ENCODE measurements at places on chromosomes 12 and 14. TPM values are rescaled to one million over a fixed set of nuclear protein-coding genes. Genes with fewer than 3 reads are reported as not detected.

The SLC38A6 gene
- total RNA-seq = 10.1 TPM

The TMTC2 gene
- total RNA-seq = 5.1 TPM

The SLC17A8 gene
- total RNA-seq = 3.0 TPM

The ATP5F1B gene
- total RNA-seq = 680 TPM

The EML1 gene
- 2.7 TPM for total RNA-seq

The NTF3 gene
- total RNA-seq = 0.61 TPM

The PZP gene
- total RNA-seq = 0.14 TPM

The RASSF9 gene
- 1.2 TPM for total RNA-seq

The GUCY2C gene
- total RNA-seq = under 0.01 TPM

DNA sequence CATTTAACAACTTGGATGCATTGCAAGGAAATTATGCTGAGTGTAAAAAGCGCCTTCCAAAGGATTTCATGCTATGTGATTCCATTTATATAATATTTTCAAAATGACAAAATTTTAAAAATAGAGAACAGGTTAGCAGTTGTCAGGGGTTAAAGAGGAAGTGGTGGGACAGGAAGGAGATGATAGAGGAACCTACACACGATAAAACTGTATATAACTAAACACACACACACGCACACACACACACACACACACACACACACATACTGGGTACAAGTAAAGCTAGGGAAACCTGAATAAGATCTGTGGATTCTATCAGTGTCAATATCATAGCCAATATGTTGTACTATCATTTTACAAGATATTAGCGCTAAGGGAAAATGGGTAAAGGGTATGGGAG lies 17.2 kb downstream of the TTC9 start:
- H3K27me3 ChIP-seq = no peaks in the 10 kb centered on the region
- no peaks in the 10 kb centered on the region for H3K36me3 ChIP-seq
- no peak for DNase-seq

DNA sequence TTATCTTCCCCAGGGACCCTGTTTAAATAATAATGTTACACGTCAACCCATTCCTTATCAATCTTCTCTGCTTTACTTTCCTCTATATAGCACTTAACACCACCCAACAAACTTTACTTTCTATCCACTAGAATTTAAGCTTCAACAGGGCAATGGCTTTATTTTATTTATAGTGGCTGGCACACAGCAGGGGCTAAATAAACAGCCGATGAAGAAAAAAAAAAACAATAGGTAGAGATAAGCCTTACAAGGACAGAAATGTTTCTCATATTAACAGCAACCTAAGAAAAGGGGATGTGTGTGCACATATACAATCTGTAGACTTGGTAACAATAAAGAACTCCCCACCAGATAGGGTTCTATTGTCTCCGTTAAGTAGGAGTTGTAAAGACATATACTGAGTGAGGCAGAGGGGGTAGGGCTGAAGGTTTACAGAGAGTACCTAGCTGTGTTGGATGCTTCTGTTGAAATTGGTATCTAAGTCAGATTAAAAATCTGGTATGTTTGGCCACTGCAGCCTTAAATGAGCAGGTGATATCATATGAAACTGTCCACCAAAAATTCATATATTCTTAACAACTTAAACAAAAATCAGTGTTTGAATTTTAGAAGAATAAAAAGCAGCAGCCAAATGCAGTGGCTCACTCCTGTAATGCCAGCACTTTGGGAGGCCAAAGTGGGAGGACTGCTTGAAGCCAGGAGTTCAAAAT lies 24.7 kb upstream of the AP4S1 start:
- H3K4me3 ChIP-seq = no peak overlapping the region
- peaks cover 2% of the 10 kb centered on the region for H3K36me3 ChIP-seq
- no peak for DNase-seq
- no peak overlapping the region for H3K27ac ChIP-seq

- DNase-seq = no peak
- no peaks in the 10 kb centered on the region for H3K27me3 ChIP-seq
- H3K4me3 ChIP-seq = no peak within 1 kb of the TSS
- no peaks in the 10 kb centered on the region for H3K36me3 ChIP-seq
- no peaks in the 10 kb centered on the region for H3K4me1 ChIP-seq
- H3K27ac ChIP-seq = no peak within 1 kb of the TSS
Measured at GRCh38 chr12:91111366-91112325, at the start of gene LUM. Gene LUM, minus strand, starts transcription at chr12:91111494. Its CDS starts 2,515 bp downstream, at chr12:91108979.

DNA sequence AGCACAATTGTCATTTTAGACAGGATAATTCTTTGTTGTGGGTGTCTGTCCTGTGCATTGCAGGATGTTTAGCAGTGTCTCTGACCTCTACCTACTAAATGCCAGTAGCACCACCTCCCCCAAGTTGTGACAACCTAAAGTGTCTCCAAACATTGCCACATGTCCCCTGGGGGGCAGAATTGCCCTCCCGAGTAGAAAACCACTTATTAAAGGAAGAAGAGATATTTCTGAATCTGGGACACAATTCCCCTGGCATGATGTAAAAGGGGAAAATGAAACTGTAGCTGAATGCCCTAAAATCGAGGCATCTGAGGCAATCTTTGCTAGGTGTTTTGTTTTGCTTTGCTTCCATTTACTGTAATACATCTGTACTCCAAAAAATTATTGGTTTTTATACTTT lies 116.8 kb upstream of the NAP1L1 start:
- no peak for DNase-seq
- no peaks in the 10 kb centered on the region for H3K4me1 ChIP-seq
- no peak overlapping the region for H3K27ac ChIP-seq
- no peaks in the 10 kb centered on the region for H3K36me3 ChIP-seq
- H3K27me3 ChIP-seq = no peaks in the 10 kb centered on the region

- no peak for DNase-seq
- peaks cover 2% of the 10 kb centered on the region for H3K4me1 ChIP-seq
- no peak overlapping the region for H3K27ac ChIP-seq
- H3K4me3 ChIP-seq = no peak overlapping the region
- H3K27me3 ChIP-seq = no peaks in the 10 kb centered on the region
Measured at GRCh38 chr12:110635055-110635454, 21.1 kb downstream of the TCTN1 start.

DNA sequence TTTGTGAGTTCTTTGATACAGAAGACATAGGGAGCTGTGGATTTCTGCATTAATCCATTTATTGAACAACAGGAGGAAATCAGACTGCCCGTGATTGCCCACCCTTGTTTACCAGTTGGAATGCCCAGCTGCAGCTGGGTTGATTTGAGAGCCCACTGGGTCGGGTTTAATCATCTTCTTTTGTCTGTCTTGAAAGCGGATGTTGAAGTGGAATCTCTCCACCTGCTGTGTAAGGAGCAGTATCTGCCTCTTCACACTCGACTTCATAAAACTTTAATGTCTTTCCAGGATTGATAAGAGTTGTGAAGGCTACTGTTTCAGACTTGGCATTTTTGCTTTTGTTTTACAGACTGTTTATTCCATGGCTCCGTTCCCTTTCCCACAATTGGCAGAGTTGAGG lies 39.9 kb downstream of the TBC1D30 start:
- no peaks in the 10 kb centered on the region for H3K27me3 ChIP-seq
- no peak overlapping the region for H3K4me3 ChIP-seq
- H3K27ac ChIP-seq = no peak overlapping the region
- no peaks in the 10 kb centered on the region for H3K4me1 ChIP-seq

- H3K36me3 ChIP-seq = no peaks in the 10 kb centered on the region
- H3K4me1 ChIP-seq = no peaks in the 10 kb centered on the region
- H3K4me3 ChIP-seq = no peak overlapping the region
- no peak overlapping the region for H3K27ac ChIP-seq
Measured at GRCh38 chr12:125272383-125272933, 207.2 kb downstream of the AACS start.

- H3K4me3 ChIP-seq = no peak overlapping the region
- peaks cover 3% of the 10 kb centered on the region for H3K4me1 ChIP-seq
- peaks cover 34% of the 10 kb centered on the region for H3K27me3 ChIP-seq
- H3K27ac ChIP-seq = no peak overlapping the region
Measured at GRCh38 chr14:99789581-99789980, 3.6 kb upstream of the EML1 start.

DNA sequence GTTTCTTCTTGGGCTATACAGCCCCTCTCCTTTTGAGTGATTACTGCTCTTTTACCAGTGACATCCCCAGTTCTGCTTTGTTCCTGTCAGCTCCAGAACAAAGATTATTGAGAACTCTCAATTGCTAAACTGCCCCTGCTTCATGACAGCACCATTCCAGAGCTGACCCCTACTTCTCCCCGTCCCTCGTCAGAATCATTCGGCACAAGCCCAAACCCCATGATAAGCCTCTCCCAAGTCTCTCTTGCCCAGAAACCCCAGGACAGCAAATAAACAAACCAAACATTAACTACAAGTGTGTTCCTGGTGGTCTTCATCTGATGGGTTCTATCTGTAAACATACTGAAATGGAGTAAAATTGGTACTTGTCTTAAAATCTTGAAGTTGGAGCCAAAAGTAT lies 9.3 kb upstream of the DLGAP5 start:
- DNase-seq = no peak
- H3K4me1 ChIP-seq = no peaks in the 10 kb centered on the region
- no peaks in the 10 kb centered on the region for H3K36me3 ChIP-seq
- no peak overlapping the region for H3K27ac ChIP-seq

DNA sequence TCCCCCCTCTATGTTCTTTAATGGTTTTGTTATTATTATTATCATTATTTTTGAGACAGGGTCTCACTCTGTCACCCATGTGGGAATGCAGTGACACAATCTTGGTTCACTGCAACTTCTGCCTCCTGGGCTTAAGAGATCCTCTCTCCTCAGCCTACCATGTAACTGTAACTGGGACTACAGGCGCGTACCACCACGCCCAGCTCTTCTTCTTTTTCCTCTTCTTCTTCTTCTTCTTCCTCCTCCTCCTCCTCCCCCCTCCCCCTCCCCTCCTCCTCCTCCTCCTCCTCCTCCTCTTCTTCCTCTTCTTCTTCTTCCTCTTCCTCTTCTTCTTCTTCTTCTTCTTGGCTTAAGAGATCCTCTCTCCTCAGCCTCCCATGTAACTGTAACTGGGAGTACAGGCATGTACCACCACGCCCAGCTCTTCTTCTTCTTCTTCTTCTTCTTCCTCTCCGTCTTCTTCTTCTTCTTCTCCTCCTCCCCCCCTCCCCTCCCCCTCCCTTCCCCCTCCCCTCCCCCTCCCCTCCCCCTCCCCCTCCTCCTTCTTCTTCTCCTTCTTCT lies 5.4 kb upstream of the KRT7 start:
- no peak overlapping the region for H3K4me3 ChIP-seq
- H3K27me3 ChIP-seq = peaks cover 40% of the 10 kb centered on the region
- H3K27ac ChIP-seq = no peak overlapping the region

GRCh38 chr12:43453761-43454160 lies 98.2 kb downstream of the ADAMTS20 start:
- H3K4me1 ChIP-seq = no peaks in the 10 kb centered on the region
- H3K27me3 ChIP-seq = no peaks in the 10 kb centered on the region
- no peak overlapping the region for H3K27ac ChIP-seq
- no peaks in the 10 kb centered on the region for H3K36me3 ChIP-seq
- H3K4me3 ChIP-seq = no peak overlapping the region

DNA sequence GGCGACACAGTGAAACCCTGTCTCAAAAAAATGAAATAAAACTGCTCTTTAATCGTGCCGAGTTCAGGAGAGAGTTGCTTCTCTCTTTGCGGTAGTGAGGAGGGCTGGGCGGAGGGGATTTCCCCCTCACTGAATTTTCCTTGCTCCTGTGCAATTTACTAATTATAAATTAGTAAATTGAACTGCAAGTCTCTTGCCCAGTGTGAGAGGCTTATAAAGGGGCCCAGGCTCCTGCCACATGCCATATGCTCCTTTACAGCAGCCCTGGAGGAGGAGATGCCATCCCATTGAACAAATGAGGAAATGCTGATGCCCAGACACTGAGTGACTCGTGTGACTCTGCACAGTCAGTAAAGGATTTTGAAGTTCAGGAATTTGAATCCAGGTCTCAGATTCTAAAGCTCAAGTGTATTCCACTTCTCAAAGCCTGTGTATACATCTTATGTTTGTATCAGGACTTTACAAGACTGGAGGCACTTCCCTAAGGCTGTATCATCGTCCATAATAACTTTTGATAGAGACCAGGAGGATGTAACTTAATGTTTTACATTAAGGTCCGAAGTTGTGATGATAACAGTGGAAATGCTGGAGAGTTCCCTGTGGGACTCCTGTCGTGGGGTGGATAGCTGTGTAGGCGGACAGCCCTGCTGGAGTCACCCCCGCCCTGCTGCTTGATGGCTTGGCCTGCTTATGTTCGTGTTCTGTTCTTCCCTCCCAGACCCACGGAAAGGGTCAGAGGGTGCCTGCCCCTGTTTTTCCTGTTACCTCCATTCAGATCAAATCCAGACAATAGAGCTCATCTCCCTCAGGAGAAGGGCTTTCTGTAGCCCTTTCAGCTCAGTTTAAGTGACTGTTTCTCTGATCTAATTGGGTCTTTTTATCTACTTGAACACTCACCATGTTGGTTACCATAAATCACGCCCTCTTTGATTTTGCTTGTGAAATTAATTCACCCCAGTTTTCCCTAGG lies 13.9 kb downstream of the PELI2 start:
- H3K27ac ChIP-seq = no peak overlapping the region
- H3K4me3 ChIP-seq = no peak overlapping the region
- no peak for DNase-seq
- H3K4me1 ChIP-seq = peaks cover 45% of the 10 kb centered on the region
- no peaks in the 10 kb centered on the region for H3K27me3 ChIP-seq
- no peaks in the 10 kb centered on the region for H3K36me3 ChIP-seq

GRCh38 chr12:20305470-20305869 lies 62.9 kb upstream of the PDE3A start:
- H3K4me1 ChIP-seq = no peaks in the 10 kb centered on the region
- no peak overlapping the region for H3K4me3 ChIP-seq
- no peak for DNase-seq
- H3K27ac ChIP-seq = no peak overlapping the region
- H3K27me3 ChIP-seq = no peaks in the 10 kb centered on the region

DNA sequence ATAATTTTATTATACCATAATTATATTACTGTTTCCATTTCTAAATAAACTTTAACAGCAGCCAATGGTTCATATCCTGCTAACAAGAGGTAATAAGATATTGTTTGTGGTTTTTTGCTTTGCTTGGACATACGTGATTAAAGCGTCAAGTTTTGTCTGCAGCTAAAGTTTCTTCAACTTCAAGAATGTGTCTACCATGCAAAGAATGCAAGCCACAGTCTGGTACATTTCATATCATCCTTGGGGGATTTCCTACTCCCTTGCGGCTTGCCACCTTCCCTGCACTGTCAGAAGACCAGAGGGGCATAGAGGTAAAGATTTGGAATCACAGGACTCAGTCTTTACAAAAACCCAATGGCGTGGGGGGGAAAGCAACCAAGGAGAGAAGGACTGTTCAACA lies 125.2 kb downstream of the MED13L start:
- H3K4me3 ChIP-seq = no peak overlapping the region
- H3K27ac ChIP-seq = no peak overlapping the region
- H3K4me1 ChIP-seq = peaks cover 6% of the 10 kb centered on the region

GRCh38 chr12:127150956-127151355 lies 1116.0 kb upstream of the TMEM132C start:
- H3K4me1 ChIP-seq = peaks cover 3% of the 10 kb centered on the region
- no peaks in the 10 kb centered on the region for H3K36me3 ChIP-seq
- DNase-seq = no peak
- no peak overlapping the region for H3K4me3 ChIP-seq
- no peaks in the 10 kb centered on the region for H3K27me3 ChIP-seq
- H3K27ac ChIP-seq = no peak overlapping the region
